ENCODE measurements at places on chromosomes 1 and 21.
A peak's percentile ranks its signal among the peaks of the same experiment; 100 is the strongest.

DNA sequence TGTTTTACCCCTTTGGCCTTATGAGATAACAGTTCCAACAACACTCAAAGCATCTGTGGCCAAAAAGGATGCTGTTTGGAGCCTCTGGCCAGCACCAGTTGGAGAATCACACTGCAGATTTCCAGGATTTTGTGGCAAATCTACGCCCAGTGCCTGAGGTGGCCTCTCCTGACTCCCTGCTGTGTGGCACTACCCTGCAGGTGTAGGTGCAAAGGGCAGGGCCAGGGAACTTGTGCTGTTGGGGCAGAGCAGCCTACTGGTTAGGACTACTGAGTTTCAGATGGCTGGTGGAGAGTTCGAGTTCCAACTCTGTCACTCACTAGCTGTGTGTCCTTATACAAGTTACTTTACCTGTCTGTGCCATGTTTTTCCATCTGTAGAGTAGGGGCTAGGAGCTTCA, 170.5 kb downstream of the PTPRU start:
- no peak for DNase-seq

GRCh38 chr1:226223157-226223785, at the start of gene MIXL1:
TSS of gene MIXL1 (plus strand) at chr1:226223664. CDS start at chr1:226223682, 18 bp downstream.
- no peak for DNase-seq

- DNase-seq: no peak
Observed at GRCh38 chr1:84810343-84810742, 82.7 kb downstream of the LPAR3 start.

- no peak for DNase-seq
Observed at GRCh38 chr1:85608851-85609250, 28.3 kb downstream of the CCN1 start.

GRCh38 chr1:193036337-193037047, 22.7 kb downstream of the UCHL5 start:
- no peak for DNase-seq

DNA sequence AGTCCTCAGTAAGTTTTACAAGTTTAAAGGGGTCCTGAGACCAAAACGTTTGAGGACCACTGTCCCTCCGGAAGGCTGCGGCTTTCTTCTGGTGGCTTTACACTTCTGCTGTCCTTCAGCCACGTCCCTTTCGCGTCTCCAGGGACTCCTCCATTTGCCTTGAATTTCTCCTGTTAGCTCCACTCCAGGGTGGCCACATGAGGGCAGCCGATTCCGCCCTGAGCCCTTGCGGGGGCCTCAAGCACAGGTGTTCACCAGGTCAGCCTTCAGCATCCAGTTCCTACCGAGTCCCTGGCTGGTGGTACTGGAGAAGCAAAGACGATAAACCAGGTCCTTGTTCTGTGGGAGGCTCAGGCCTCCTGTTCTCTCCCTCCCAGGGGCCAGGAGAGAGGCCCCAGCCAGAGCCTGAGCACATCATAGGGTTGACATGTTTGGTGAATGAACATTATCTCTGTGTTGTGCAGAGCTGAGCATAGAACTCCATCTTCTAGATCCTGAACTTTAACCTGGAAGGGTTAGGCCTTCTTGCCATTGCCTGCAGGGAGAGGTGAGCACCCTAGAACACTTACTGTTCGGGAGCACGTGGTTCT, 27.4 kb upstream of the COQ8A start:
- peak; percentile 22 for DNase-seq

DNA sequence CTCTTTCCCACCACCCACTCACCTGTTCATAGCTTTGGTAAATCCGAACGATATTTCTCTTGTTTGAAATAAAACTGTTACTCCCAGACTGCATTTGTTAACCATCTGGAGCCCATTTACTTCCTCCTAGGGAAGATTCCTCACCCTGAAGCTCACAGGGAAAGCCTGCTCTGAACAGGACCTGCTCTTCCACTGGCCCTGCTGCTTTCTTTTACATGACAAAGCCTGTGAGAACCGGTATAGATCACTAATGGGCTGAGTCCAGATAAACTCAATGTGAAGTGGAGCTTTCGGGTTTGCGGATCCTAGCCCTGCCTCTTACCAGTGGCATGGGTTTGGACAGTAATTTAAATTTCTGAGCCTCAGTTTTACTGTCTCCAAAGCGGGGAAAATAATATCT, 45.2 kb downstream of the FAM163A start:
- DNase-seq: no peak

DNA sequence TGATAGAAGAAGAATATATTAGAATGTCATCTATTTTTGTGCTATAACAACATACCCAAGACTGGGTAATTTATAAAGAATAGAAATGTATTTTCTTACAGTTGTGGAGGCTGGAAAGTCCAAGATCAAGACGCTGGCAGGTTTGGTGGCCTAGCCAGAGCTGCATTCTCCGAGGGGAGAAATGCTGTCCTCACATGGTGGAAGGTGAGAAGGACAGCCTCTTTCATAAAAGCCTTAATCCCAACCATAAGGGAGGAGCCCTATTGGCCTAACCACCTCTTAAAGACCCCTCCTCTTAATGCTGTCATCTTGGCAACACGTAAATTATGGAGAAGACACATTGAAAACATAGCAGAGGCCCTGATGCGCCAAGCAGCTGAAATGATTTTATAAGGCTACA, 60.1 kb upstream of the KAZN start:
- DNase-seq: no peak

DNA sequence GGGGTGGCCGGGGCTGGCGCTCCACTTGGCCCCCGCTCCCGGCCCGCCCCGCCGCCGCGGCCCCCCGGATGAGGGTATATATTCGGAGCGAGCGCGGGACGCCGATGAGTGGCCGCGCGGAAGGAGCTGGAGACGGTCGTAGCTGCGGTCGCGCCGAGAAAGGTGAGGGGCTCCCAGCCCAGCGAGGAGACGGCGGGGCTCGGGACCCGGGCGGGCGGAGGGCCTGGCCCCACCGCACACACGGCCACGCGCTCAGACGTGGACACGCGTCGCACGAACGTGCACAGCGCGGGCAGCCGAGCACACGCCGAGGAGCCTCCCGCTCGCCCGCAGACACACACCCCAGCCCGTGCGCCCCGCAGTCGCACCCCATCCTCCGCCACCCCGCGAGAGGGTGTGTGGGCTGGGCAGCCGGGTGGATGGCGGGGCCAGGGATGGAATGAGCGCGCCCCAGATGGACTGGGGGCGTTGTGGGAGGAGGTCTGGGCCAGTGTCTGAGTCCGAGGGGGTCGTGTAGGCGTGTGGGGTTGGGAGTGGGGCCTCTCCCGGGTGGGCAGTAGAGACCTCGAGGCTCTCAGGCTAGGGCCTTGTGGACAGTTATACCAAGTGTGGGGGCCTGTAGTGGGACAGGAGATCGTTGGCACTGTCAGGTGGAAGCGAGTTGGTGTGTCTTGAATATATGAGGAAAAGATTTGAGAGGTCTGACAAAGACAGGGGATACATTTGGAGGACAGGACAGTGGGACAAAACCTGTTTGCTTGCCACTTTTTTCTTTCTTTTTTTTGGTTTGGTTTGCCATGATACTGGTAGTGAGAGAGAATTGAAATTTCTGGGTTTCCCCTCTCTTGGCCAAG, at the start of gene UAP1:
Gene UAP1 (plus strand): TSS at position 107 of the 854 bp plus-strand sequence. CDS start 4,347 bp downstream, outside the sequence.
- no peak for DNase-seq

GRCh38 chr21:31316488-31317169, 27.4 kb downstream of the TIAM1 start:
- no peak for DNase-seq

DNA sequence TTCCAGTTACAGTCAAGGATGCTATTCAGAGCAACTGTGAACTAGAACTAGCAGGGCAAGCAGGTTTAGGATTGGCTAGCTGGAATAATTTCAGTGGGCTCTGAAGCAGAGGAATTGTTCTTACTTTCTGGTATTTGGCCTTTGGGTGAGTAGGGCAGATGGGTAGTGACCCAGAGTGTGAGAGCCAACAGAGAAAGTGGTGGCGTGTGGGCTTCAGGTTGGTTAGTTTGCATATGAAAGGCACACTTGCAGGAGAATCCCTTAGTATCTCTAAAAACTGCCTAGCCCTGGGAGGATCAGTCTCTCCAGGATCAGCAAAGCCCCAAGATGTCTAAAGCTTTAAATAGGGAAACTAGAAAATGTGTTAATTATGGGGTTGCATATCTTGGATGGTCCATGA, 67.6 kb upstream of the LRRC8B start:
- no peak for DNase-seq

DNA sequence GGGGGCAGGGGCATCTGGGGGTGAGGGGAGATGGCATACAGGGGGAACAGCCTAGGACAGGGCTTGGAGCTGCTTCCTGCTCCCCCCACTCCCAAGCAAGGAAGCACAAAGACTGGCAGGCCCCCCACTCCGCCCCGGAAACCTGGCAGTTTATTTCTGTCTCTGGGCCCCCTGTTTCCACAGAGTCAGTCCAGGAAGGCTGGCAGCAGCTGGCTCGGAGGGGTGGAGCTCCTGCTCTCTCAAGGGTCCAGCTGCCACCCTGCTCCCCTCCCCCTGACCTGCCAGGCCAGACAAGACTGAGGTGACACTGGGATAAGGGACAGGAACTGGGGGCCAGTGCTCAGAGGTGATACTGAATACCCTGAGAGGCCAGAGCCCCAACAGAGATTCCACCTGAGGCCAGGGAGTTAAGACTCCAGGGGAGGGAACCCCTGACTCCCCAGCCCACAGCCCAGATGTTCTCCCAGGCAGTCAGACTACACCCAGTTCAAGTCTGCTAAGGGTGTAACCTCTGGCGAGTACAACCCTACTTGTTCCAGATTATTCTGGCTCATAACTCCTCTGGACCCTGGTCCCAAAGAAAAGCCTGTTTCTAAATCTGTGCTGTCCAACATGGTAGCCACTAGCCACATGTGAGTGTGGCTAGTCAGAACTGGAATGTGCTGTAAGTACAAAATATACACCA, 26.3 kb downstream of the AHDC1 start:
- no peak for DNase-seq

- DNase-seq: no peak
Observed at GRCh38 chr1:56566994-56567393, 12.4 kb downstream of the PLPP3 start.

DNA sequence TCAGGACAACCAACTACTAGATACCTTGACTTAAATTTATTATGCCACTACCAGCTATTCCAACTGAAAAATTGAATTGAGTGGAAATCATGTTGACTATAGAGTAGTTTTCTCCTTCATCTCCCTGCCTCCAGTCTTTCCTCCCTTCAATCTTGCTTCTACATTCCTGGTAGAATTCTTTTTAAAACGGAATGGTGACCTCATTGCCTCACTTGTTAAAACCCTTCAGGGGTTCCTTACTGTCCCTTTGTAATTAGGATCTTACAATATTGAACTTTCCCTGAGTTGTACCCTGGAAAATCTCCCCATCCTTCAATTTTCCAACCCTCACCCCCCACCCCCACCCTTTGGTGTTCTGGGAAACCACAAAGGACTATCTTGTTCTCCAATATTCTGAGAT, 82.8 kb upstream of the ZNF326 start:
- no peak for DNase-seq

GRCh38 chr1:116374353-116375147, 1.5 kb downstream of the ATP1A1 start:
- DNase-seq: no peak

DNA sequence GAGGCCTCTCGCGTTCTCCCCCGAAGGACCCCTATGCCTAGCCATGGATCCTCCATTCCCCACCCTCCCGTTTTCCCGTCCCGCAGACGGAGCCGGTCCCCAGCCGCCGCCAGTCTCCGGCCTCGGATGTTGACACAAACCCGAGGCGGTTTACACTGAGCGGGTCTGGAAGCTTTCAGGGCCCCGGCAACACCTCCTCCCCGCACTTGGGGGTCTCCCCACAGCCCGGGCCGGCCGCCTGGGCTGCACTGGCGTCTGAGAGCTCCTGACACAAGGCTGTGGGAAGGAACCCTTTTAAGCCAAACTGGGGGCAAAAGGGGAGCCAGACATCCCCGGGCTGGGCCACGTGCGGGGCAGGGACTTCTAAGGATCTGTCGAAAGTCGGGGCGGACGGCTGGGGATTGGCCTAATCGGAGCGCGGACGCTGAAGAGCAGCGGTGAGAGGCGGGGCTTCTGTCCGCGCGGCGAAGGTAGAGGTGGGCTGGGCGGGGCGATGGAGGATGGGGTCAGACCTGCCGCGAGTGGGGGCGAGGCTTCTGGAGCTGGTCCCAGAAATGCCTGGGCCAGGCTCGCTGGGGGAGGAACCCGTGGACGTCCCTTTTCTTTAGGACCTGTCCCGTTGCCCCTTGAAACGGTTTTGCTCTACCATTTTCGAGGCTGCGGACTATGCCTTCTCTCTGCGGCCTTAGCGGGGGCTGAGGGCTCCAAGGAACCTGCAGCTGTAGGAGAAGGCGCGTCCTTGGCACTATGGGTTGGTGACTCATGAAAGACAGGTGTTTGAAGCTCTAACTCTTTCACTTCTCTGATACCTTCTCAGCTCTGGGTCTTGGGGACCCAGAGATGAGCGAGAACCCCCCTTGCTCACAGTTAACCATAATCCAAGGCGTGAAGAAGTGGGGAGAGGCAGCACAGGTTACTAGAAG, 1.2 kb upstream of the HPCAL4 start:
- no peak for DNase-seq

- no peak for DNase-seq
Observed at GRCh38 chr1:109046671-109047070, 4.8 kb upstream of the WDR47 start.

DNA sequence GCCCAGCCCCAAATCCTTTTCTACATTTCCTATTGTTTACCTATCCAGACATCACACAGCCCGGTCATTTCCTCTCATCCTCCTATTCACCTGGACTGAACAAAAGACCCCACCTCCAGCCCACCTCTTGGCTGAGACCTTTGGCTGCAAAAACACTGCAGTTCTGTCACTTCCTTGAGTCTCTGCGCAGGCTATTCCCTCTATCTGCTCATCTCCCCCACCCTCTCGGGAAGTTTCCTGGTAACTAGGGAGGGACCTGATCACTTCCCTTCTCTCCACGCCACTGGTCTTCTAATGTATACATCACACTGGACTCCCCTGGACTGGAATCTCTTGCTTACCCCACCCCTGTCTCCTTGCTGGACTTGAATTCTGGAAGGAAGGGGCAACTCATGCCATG, 5.3 kb downstream of the HTR1D start:
- no peak for DNase-seq

- no peak for DNase-seq
Observed at GRCh38 chr1:36206323-36206858, 17.9 kb upstream of the THRAP3 start.

DNA sequence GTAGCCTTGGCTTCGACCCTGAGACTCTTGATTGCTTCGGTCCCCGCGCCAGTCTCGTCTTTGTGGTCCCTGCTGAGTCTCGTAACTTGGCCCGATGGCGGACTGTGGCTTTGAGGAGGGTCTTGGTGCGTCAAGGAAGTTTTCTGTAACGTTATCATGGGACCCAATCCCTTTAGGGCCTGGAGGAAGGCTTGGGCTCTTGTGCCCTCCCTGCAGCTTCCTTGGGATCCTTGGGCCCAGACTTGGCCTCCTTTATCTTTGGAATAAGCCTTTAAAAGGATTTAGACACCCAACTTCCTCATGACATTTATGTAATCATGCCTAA, 371 bp downstream of the ZMPSTE24 start:
- no peak for DNase-seq

GRCh38 chr1:13725714-13726175, 25.8 kb downstream of the PRDM2 start:
- DNase-seq: peak; percentile 27

- no peak for DNase-seq
Observed at GRCh38 chr1:46903481-46903880, 37.8 kb downstream of the CYP4A11 start.

GRCh38 chr1:116674011-116674531, 6.5 kb upstream of the IGSF3 start:
- no peak for DNase-seq

- no peak for DNase-seq
Observed at GRCh38 chr1:58879464-58879863, 95.6 kb upstream of the JUN start.

- DNase-seq: no peak
Observed at GRCh38 chr21:32917362-32918135, 108.2 kb upstream of the OLIG2 start.

GRCh38 chr1:208785629-208786028, 541.4 kb upstream of the PLXNA2 start:
- DNase-seq: no peak
